Esophagus squamous epithelium (tissue), 5 donors: ENCODE measurements at places on chromosomes 1 and 21. TPM values are rescaled to one million over a fixed set of nuclear protein-coding genes. Genes with fewer than 3 reads are reported as not detected.

DNA sequence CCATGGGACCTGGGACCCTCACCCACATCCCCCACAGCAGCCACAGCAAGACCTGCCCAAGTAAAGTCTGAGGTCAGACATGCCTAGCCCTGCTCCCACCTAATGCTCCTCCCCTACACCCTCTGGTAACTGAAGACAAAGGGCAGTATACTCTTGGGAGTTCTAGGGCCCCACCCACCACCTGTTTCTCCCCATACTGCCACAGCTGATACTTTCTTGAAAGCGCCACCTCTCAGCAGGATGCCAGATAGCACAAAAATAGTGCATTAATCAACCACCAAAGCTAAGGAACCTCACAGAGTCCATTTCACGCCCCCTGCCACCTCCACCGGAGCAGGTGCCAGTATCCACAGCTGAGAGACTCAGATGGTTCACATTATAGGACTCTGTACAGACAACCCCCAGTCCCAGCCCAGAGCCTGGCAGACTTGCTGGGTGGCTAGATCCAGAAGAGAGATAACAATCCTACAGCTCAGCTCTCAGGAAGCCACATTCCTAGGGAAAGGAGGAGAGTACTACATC is 238.1 kb downstream of the LRRC40 start:
- DNase-seq: no peak

Gene RPE65
- total RNA-seq: not detected

DNA sequence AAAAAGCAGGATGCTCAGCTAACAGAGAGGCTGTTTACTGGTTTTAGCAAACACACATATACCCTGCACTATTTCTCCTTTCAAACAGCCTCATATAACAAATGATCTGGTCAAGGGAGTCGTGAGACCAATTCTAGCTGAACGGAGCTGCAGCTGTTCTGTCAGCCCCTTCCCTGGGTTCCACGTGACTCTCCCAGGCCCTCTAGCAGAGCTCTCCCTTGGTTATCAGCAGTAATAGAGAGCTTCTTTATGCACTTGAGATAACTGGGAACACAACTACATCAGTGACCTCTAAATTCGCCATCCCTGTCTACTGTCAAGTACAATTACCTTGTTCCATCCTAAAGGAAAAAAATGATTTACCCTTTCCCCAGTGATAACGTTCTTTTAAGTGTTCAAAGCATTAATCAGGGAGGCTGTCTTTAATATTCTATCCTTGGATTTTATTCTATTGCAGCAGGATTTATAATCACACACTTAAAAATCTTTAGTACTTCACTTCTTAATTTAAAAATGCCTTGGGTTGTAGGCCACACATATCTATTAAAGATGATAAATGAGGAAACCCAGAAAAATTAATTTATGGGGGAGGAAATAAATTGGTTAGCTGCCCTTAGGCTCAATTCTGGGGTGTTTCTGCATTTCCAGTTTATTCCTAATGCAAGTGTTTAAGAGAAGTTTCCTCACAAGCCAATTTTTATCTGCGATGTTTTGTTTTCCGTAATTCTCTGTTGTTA is 28.2 kb downstream of the PTGER3 start:
- DNase-seq: no peak

DNA sequence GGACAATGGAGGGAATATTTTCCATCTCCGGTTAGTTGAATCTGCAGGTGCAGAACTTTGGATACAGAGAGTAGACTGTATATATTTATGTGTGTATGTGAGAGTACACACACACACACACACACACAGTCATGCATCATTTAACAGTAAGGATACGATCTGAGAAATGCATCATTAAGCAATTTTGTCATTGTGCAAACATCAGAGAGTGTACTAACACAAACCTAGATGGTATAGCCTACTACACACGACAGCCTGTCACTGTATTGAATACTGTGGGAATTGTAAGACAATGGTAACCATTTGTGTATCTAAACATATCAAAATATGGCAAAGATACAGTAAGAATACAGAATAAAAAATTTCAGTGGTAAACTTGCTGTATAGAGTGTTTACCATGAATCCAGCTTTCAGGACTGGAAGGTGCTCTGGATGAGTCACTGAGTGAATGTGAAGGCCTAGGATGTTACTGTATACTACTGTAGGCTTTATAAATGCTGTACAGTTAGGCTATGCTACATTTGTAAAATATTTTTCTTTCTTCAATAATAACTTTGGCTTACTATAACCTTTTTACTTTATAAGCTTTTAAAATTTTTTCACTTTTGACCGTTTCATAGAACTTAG is 138.5 kb downstream of the ZZZ3 start:
- DNase-seq: no peak

DNA sequence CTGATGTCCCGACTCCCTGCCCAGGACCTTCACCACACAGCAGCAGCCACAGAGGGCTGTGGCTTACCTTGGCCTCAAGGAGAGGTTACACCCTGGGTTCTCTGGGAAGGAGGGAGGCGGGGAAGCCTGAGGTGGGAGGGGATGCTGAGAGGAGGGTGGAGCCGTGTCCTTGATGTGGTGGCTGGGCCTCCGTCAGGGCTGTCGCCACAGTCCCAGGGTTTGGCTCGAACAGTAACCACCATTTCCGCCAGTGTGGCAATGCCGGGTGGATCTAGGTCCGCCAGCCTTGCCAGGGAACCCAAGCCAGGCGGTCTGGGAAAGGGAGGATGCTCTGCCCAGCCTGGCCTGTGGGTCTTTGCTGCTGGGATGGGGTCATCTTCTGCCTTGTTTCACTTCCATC is 18.4 kb upstream of the CDCA8 start:
- DNase-seq: no peak

Gene CKS1B
- 34.9 TPM for total RNA-seq

Gene SPRR1A
- 250 TPM for total RNA-seq

- DNase-seq: no peak
Measured at GRCh38 chr21:31387560-31388186, 43.6 kb upstream of the TIAM1 start.

Gene LAMB3
- 112 TPM for total RNA-seq

Gene OR10Z1
- total RNA-seq: not detected

Gene DMRTA2
- total RNA-seq: 5.3 TPM

Gene DDR2
- total RNA-seq: 23.7 TPM

- no peak for DNase-seq
Measured at GRCh38 chr21:26281506-26281905, 110.9 kb upstream of the APP start.

DNA sequence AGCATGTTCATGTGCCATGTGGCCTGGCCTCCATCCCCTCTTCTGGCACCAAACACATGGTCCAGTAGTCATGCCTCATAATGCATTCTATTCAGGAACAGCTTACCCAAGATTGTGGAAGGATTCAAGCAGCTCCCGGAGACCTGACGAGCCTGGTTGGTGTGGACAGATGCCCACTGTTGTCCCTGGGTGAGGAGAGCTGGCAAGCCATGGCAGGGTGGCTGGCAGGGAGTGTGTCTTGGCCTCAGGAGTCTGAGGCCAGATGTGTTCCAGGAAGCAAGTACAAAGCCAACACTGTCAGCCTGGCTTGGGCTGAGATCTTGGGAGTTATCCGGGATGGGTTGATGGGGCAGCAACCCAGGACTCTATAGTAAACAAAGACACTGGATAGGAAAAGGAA is 7.3 kb upstream of the FABP3 start:
- no peak for DNase-seq

- DNase-seq: no peak
Measured at GRCh38 chr1:147800804-147801203, 40.4 kb upstream of the GJA5 start.

DNA sequence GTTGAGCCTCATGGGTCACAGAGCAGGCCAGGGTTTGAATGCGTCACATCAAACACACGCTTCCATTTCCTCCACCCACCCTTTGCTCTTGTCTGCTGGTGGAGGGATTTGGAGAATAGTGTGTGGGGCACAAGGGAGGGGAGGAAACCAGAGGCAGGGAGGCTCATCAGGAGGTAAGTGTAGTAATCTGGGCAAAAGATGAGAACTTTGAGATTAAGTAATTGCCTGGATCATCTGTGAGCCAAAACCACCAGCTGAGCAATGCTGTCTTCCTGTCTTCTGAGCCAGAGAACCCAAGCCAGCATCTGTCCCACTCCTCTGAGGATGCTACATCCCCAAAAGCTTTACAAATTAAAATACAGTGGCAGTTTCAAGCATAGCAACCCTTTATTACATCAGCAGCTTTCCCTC is 45.2 kb downstream of the C8B start:
- DNase-seq: no peak

GRCh38 chr1:61979729-61980128 is 214.9 kb upstream of the L1TD1 start:
- no peak for DNase-seq

Gene TBX19
- 1.1 TPM for total RNA-seq

GRCh38 chr1:236759252-236759859 is 35.7 kb upstream of the MTR start:
- no peak for DNase-seq

DNA sequence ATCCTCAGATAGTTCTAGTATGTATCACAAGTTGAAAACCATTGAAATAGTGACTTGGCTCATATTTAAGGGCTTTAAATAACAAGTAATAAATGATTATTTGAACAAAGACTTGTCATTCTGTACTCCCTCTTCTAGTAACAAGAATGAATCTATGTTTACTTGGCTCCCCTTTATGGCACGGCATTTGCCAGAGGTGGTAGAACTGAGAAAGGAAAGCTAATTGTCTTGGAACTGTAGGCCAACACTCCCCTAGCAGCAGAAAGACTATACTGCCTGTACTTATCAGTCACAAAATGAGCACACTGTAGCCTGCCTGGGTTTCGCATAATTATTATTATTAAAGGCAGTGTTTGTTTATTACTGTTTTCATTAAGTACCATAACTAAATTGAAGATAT is 29.6 kb upstream of the SMYD2 start:
- DNase-seq: no peak

DNA sequence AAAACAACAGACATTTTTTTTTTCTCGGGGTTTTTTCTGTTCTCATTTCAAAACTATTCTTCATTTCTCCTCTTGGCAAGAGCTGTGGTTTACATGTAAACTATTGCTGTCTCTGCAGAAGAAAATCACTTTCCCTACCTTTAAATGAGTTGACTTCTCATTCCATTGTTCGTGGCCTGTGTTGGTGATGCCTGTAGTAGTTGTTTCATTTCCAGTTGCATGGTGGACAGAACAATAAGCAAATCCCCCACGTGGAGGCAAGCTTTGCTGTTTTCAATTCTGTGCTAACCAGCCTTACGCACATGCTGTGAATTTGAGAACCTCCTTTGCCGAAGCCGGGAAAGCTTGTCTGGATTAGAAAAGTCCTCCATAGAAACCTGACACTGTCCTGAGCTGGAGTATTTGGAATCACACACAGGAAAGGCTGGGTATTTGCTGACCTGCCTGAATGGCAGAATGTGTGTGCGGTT is 26.2 kb upstream of the MAP3K7CL start:
- no peak for DNase-seq

Gene NBPF10
- 0.72 TPM for total RNA-seq

GRCh38 chr1:97572561-97572960 is 348.3 kb downstream of the DPYD start:
- no peak for DNase-seq

DNA sequence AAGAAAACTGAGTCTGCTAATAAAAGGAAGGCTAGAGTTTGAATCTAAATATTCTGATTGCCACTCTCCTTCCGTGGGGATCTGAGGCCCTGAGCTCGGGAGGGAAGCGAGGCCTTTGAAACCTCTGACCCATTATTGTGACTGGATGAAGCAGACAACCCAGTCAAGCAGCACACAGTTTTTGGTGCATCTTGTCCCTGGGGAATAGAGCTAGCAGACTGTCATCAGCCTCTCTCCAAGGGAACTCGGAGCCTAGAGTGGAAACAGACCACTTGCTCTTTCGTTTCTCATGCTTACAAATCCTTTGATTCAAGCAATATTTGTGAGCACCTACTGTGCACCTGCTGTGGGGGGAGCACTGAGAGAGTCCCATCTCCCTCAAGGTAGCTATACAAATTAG is 133.2 kb upstream of the KLHDC7A start:
- no peak for DNase-seq

- no peak for DNase-seq
Measured at GRCh38 chr1:156814571-156815260, 1.9 kb downstream of the SH2D2A start.

Gene SPRR2A
- total RNA-seq: 60.3 TPM

GRCh38 chr1:178941849-178942248 is 71.0 kb upstream of the ANGPTL1 start:
- no peak for DNase-seq

DNA sequence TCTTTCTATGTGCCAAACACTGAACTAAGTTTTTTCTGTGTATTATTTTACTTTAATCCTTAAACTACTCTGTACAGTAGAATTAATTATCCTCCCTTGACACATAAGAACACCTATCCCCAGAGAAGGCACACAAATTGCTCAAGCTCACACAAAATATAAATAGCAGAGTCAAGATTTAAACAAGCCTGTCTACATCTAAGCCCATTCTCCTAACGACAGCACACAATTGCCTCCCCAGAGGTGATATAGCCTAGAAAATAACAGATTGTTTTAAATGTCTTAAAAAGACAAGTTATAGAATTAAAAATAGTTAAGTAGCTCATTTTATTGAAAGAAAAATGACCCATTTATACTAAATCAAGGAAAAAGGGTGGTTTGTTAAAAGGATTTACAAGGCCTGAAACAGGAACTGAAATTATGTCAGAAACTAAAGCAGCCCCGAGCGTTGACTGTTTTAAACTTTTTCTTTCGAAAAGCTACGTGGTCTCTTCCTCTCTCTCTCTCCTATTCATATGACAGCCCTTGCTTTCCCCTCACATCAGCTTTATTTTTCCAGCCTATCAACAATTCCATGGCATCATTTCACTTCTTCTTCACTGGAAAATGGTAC is 30.5 kb downstream of the TNFSF18 start:
- DNase-seq: no peak

DNA sequence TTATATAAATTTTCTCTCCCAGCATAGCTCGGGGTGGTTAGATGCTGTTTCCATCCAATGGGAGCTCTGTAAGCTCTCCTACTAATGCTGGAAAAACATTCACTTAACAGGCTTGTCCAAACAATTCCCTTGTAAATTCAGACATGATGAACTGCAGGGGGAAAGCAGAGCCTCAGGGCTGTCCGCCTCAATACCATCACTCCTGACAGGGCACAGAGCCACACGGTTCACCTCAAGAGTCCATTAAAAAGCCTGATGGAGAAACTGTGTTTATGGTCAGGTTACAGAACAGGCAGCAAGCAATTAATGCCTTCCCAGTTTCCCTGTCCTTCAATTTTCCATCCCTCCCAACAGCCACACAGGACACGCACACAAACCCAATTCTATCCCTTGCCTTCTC is 171.0 kb downstream of the BRINP2 start:
- no peak for DNase-seq

- no peak for DNase-seq
Measured at GRCh38 chr1:14949836-14950713, 203.5 kb upstream of the TMEM51 start.

Gene SETD4
- total RNA-seq: 12.0 TPM
